ENCODE measurements at places on chromosomes 13 and 19. TPM values are rescaled to one million over a fixed set of nuclear protein-coding genes. Genes with fewer than 3 reads are reported as not detected.

The HPN gene
- not detected for total RNA-seq

The KLK2 gene
- not detected for total RNA-seq

The C13orf42 gene
- total RNA-seq: not detected

The CCDC61 gene
- 6.0 TPM for total RNA-seq

The CEACAM7 gene
- total RNA-seq: not detected

The AP1M2 gene
- total RNA-seq: 2.5 TPM

The PCDH8 gene
- total RNA-seq: not detected

The ZNF586 gene
- total RNA-seq: 12.6 TPM

The PNMA8A gene
- total RNA-seq: 0.94 TPM

The ZNF835 gene
- total RNA-seq: 0.08 TPM

The PLVAP gene
- total RNA-seq: 1.1 TPM

The MCEMP1 gene
- total RNA-seq: not detected

The CPB2 gene
- not detected for total RNA-seq

The C2CD4C gene
- total RNA-seq: not detected

The S1PR4 gene
- not detected for total RNA-seq

The CERS1 gene
- total RNA-seq: 4.4 TPM

The CLDN10 gene
- not detected for total RNA-seq

The ADM5 gene
- total RNA-seq: 0.59 TPM

The SLC10A2 gene
- total RNA-seq: not detected

The PCSK4 gene
- total RNA-seq: 1.5 TPM

The SYDE1 gene
- 5.4 TPM for total RNA-seq

The MAP4K1 gene
- not detected for total RNA-seq

The CYP2F1 gene
- total RNA-seq: not detected

The CASP14 gene
- not detected for total RNA-seq

The FBXW9 gene
- total RNA-seq: 8.0 TPM

The HIF3A gene
- 3.3 TPM for total RNA-seq

The SYT5 gene
- not detected for total RNA-seq

The FXYD7 gene
- total RNA-seq: not detected

The ACER1 gene
- not detected for total RNA-seq

The SSC5D gene
- 5.7 TPM for total RNA-seq

The PSG3 gene
- not detected for total RNA-seq

The ZNF571 gene
- total RNA-seq: 3.2 TPM

The LONP1 gene
- total RNA-seq: 116 TPM

The SPTBN4 gene
- total RNA-seq: 1.2 TPM

Measured in smooth muscle cell of the coronary artery (primary cell).